Memory B cell (primary cell): ENCODE measurements at places on chromosomes 2 and 18.

GRCh38 chr2:227821043-227821942, 7.7 kb downstream of the CCL20 start:
- DNase-seq = no peak

GRCh38 chr2:99442837-99443236, 47.0 kb downstream of the REV1 start:
- DNase-seq = no peak

DNA sequence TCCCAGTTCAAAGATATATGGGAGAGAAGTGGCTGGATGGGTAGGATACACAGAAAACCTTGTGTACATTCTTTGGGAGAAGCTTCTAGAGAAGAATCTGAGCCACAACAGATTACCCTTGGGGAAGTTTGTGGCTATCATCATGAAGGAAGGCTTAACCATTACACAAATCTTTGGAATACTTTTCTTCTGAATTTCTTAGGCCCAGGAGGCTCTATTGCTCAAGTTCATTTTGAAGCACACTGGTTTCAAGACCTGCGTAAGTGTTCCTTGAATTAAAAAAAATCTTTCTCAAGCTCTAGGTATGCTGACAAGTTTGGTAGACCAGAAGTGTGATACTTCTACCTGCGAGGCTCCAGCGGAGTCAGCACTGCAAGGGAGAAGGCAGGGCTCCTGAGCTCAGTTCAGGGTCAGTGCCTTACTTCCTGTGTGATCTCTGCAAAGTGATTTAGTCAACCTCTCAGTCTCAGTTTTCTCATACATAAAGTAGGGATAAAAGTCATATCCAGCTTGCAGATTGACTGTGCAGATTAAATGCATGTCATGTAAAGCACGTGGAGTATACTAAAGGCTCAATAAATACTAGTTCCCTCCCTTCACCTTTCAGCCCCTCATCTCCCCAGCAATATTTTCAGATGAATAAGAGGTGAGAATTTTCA, 438.6 kb downstream of the DLGAP1 start:
- no peak for DNase-seq

- DNase-seq = no peak
Observed at GRCh38 chr2:144998435-144998834, 478.5 kb upstream of the ZEB2 start.

- DNase-seq = no peak
Observed at GRCh38 chr2:163417596-163418337, 318.0 kb downstream of the FIGN start.

- no peak for DNase-seq
Observed at GRCh38 chr2:143974262-143974661, 545.7 kb downstream of the ZEB2 start.
